Stimulated activated CD8-positive, alpha-beta memory T cell treated with anti-CD3 and anti-CD28 coated beads, Interleukin-15, amount 100 ng/mL, for 48 hours (primary cell): ENCODE measurements at places on chromosomes 3 and 15.

DNA sequence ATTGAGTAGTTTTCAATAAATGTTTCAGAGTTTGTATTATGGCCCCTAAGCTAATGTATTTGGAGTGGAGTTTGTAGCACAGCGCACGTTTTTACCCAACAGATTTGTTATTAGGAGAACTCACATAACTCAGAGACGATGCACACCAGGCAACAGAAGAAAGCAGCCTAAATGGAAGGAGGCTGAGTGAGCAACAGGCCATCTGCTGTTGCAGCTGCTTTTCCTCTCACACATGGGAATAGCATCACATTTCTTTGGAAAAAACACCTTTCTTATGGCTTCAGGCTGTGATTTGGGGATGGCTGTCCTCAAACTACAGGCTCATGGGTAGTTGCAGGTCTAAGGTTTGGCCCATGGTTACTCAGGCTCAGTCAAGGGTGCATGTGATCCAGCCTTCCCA is 469.3 kb upstream of the MCTP2 start:
- no peak for DNase-seq

- DNase-seq = no peak
Observed at GRCh38 chr15:63719281-63719680, 114.5 kb downstream of the HERC1 start.

GRCh38 chr15:96038650-96039049 is 291.9 kb upstream of the NR2F2 start:
- no peak for DNase-seq

- no peak for DNase-seq
Observed at GRCh38 chr15:93899817-93900216, 331.5 kb upstream of the MCTP2 start.

- no peak for DNase-seq
Observed at GRCh38 chr3:48561045-48561736, 2.4 kb downstream of the UCN2 start.

DNA sequence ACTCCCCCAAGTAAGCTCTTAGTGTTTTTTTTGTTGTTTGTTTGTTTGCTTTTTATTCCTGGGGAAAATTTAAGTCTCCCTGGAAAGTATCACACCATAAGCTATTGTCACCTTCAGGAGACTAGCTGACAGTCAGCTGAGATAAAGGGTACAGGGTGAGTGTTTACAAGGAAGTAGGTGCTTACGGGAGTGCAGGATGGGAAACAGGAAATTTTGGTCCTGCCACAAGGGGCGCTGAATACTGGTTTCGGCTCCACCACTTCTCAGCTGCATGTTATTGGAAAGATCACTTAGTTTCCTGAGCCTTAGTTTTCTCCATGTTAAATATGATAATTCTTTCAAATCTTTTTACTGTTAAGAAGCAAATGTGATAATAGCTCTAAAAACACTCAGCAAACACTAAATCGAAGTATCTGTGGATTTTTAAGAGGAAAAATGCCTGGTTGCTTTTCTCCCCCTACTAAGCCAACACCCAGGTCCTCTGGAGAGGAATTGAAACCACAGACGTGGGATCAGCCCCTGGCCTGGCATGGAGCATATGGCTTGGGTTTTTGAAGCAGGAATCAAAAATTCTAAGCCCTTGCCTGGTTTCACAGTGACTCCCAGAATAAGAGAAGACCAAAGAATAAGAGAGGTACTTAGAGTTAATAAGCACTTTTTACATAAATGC is 90.7 kb downstream of the SCN11A start:
- DNase-seq = no peak

DNA sequence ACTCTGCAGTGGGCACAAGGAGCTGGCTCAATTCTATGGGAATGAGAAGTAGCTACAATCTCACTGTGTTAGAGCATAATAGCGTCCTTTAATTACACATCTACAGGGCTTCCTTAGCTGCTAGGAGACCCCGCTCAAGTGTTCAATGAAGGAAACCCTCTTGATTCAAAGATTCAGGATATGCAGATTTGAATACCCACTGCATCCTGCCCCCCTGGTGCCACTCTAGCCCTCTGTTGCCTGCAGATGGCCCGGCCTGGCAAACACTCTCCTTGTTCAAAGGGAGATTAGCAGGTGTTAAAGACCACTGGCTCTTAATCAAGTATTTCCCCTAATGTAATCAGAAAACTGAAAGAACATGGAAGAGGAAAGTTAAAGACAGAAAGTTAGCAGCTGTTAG is 356.6 kb downstream of the VGLL3 start:
- no peak for DNase-seq

DNA sequence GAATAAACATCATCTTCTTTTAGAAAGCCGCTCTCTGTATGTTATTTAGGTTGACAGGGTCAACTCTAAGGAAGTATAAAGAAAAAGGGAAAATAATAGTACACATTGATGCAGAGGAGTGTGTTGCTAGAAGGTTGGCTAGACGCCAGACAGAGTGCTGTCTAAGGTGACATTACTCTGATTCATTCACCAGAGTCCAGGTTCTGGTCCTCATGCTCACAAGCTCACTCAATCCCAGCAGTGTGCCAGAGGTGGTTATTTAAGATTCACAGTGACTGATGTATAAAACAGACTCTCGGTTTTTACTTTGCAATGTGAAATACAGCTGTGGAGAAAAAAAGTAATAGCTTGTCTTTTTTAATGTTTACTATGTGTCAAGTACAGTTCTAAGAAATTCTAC is 1.7 kb downstream of the CFAP44 start:
- DNase-seq = no peak

DNA sequence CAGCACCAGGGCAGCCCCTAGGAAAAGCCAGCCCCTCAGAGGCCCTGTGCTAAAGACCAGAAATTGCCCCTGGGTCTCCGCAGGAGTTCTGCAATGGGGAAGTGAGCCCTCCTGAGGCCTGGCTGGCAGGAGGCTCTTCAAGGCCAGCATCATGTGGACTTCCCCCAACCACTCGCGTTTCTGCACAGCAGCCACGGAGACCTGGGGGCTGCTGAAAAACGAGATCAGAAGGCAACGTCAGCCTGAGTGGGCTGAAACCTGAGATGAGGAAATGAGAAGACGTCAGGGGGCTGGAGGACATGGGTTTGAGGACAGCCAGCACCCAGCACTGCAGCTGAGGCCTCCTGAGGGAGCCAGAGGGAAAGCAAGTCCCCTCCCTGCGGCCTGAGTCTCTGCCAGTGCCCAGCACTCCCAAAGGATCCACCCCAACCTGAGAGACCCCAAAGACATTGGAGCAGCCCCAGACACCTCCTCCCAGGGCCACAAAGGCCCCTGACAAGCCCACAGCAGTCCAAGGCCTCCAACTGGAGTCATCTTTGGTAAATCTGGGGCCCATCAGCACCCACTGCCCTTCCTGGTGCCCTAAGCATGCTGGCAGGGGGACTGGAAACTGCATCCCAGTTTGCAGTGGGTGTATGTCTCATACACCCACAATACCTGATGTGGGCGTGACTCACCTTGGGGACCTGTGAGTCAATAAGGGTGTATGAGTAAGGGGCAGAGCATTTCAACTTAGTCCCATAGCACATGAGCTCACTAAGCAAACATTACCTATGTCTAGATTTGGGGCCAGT is 29.2 kb upstream of the CYP11A1 start:
- no peak for DNase-seq

DNA sequence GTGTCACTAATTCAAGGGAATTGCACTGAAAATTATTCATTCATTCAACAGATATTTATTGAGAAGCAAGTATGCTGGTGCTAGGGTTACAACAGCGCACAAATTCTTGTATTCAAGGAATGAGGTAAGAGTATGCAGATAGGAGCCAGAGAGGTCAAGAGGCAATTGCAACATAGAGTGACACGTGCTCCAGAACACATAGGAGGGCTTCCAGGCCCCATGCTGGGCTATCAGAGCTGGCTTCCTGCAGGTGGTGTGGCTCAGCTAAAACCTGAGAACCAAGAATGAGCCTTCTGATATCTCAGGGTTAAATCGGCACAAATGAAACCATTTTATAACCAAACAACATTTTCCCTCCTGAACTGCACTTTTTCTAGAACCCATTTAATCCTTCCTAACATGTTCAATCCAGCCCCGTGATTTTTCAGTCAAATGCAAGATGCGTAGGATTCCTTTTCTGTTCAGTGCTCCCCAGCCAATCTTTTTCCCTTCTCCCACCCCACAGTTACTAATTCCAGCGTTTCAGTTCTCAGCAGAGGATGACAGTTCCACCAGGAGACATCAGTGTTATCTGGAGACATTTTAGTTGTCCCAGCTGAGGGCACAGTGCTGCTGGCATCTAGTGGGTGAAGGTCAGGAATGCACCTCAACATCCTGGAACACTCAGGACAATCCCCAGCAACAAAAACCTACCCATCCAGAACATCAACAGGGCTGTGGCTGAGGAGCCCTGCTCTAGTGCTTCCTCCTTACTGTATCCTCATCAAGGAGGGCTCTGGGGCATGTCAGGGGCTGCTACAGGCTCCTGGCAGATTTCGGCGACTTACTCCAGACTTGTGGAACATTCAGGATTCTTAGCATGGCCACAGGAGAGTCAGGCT is 13.1 kb downstream of the CCR5AS start:
- no peak for DNase-seq
